HepG2 (cell line): ENCODE measurements at places on chromosomes 5 and 9. TPM values are rescaled to one million over a fixed set of nuclear protein-coding genes. Genes with fewer than 3 reads are reported as not detected.

Gene NR6A1
- 19.7 and 28.1 TPM in 2 replicates for polyA plus RNA-seq

GRCh38 chr5:11507156-11507910 lies 396.9 kb downstream of the CTNND2 start:
- DNase-seq = no peak

Gene NR2F1-AS1
- polyA plus RNA-seq = 2.8 and 3.1 TPM in 2 replicates

Gene IL9
- polyA plus RNA-seq = not detected in 2 replicates

DNA sequence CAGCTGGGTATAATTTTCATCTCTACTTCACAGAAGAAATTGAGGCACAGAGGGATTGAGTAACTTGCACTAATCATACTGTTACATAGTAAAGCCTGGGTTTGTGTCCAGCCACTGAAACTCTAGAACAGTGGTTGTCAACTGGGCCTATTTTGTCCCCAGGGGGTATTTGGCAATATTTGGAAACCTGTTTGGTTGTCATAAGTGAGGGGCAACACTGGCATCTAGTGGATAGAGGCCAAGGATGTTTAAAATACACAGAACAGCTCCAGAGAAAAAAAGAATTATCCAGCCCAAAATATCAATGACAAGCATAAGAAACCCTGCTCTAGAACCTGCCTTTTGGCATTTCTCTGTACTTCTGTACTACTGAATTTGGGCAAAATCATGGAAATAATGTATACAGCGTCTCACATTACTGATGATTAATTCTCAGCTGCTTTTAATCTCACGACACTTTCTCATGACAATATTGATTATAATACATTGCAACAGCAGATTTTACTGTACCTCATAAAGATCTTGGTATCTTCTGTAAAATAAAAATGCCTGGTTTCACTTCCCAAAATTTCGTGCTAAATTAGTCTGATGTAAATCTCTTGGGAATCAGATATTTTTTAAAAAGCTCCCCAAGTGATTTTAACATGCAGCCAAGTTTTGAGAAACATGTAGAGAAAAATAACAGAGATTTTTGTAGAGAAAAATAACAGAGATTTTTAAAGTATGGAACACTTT lies 112.7 kb downstream of the RORB start:
- DNase-seq = no peak

DNA sequence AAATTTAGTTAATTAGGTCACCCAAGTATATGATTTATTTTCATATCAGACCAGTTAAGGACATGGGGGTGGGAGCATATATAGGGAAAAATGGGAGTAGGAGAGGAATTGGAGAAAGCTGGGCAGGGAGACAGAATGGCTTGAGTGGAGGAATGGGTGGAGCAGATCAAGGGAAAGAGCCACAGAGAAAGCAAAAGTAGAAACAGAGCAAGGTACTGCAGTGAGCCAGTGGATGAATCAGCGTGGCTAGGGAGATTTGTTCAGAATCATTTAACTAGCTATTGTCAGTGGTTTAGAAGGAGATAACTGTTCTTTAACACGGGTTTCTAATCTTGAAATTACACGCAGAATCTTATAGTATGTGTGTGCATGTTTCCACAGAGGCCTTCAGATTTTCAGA lies 37.4 kb downstream of the SNX24 start:
- DNase-seq = no peak

DNA sequence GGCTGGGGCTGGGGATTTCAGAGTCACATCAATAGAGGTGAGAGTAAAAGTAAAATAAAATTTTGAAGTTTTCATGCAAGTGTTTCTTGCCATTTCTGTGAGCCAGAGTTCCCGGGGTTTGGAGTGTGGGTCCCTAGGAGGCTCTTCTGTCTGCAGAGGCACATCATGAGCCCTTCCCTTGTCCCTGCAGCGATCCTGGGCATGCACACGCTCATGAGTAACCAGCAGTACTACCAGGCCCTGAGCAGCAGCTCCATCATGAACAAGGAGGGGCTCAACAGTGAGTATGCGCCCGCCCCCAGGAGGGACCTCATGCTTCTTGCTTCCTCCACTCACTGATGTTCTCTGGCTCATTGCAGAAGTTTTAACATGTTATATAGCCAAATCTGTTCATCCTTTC lies 61.1 kb downstream of the TMOD1 start:
- no peak for DNase-seq

Gene ZNF462
- polyA plus RNA-seq = not detected in 2 replicates

DNA sequence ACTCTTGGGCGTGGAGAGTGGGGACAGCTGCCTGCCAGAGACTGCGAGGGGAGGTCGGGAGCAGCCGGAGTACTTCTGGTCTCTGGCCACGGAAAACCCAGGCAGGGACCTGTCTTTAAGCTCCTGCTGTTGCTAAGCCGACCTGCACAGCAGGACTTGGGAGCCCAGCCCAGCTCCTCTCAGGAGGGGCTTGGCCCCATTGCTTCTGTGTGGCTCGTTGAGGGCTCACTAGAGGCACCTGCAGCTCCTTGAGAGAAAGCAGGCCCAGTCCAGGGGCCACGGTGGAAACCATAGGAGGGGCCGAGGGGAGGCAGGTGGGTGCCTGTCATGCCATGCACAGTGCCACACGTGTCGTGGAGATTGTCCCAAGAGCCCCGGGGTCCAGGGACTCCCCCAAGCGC lies 3.3 kb upstream of the LCN2 start:
- DNase-seq = no peak

DNA sequence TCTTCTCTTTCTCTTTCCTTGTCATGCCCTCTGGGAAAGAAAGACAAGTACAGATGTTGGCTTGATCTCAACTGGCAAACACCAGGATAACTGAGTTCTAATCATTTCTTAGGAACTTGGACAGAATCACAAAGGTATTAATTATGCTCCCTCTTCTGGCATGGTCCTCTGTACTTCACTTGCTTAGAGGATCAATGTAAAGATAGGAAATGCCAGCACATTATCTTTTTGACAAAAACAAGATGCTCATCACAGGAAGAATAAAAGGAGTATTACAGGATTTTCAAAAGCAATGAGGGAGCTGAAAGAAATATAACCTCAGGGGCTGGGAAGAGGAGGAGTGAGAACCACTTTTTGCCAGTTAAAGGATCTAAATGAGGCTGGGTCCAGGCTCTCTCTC lies 70.6 kb downstream of the LHFPL2 start:
- DNase-seq = no peak

Gene C9
- not detected in 2 replicates for polyA plus RNA-seq

Gene PCDHA13
- 0.03 TPM in 1 of 2 replicates, not detected in the other for polyA plus RNA-seq

DNA sequence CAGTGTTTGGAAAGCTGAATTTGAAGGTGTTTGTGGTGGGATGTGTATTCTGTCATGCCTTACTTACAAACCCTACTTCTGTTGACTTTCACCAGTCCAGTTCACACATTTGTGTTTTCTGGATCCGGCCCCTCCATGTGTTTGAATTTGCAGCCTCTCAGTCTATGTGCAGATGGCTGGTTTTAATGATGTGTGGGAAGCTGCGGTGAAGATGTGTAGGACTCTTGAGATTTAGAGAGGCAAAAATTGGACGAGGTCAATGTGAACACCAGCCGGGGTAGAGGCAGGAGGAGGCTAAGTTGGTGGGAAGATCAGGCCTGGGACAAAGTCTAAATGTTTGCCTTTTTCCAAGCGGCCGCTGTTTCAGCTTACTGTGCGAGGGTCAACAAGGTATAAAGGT lies 115.4 kb upstream of the KLF9 start:
- DNase-seq = no peak

GRCh38 chr5:149046196-149046829 lies 16.5 kb downstream of the SH3TC2 start:
- no peak for DNase-seq

Gene IL3
- polyA plus RNA-seq = not detected in 2 replicates

DNA sequence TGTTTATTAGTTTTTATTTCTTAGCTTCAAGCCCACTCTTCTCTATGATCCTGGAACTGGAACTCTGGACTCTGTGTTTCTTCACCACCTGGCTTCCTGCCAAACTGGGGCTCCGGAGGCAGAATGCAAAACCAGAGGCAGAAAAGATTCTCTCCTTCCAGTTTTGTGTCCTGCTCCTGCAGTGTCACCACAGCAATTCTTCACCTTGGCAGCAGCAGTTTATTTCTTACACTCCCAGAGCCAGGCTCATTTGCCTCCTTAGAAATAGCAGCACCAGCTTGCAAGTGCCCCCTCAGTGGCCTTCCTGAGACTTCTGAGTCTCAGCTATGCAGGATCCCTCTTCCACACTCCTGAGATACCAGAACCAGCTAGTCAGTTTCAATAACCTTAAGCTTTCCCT lies 26.7 kb upstream of the CAMK4 start:
- DNase-seq = peak; percentile 44

Gene IFNA14
- not detected in 2 replicates for polyA plus RNA-seq

GRCh38 chr5:135655468-135655815 lies 76.7 kb upstream of the CXCL14 start:
- DNase-seq = no peak

DNA sequence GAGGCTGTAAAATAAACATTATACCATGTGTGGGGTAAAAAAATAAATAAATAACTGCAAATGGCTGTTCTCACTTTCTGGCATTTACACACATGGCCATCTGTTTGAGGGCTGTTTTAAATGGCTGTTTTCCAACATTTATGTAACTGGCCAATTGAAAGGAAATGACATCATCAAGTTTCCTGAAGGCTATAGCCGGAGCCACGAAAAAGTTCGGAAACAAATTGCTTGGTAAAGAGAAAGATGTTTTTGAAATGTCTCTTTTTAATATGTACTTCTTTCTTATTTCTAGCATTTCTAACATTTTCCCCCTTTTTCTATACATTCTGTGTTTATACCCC lies 95.4 kb upstream of the DAB2 start:
- no peak for DNase-seq

DNA sequence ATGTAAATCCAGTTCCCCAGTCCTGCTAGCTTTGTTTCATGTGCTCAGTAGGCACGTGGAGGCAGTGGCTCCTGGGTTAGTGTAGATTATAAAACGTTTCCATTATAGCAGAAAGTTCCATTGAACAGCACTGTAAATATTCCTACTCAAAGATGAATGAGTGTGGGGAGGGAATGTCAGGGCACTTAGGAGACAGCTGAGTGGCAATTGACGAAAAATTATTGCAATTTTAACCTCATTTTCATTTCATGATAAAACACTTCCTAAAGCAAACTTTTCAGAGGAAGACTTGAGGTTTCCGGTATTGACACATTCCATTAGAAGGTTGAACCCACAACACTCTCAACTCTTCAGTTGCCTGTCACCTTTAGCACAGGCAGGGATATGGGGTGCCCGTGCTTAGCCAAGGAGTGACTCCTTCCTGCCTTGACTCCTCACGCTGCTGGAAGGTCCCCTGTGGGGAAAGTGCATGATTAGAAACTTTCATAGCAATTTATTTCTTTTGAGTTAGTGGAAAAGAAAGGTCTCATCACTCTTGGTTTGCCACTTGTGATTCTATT lies 41.2 kb downstream of the SLC46A2 start:
- DNase-seq = no peak

DNA sequence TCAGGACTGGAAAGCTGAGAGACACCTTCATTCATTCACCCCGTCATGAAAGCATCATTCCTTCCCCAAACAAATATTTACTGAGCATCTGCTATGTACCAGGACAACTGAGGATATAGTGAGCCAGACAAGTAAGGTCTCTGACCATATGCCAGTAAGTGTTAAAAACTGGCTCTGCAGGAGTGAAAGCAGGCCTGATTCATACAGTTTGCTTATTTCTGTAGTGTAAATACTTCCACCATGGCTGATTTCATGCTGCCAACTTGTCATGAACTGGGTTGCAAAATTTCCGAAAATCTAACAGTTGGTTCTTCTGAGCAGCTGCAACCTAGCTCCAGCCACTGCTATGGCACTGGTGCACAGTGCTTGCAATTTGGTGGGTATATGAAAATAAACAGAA lies 68.1 kb downstream of the YIPF5 start:
- no peak for DNase-seq

DNA sequence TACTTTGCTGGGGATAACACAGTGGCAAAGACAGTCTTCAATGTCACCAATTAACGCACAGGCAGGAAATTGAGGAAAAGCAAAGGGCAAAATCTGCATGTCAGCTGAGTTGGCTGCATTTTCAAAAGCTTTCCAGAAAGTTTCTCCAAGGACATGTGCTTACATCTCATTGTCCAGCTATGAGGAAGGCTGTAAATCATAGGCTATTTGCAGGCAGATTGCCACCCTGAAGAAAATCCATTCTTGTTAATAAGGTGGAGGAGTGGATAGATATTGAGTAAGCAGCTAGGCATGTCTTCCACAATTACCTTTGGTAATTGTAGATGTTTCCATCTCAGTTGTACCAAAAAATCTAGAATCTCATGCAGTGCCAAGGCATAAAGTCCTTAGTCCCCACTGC lies 278.0 kb upstream of the NUDT12 start:
- DNase-seq = no peak

Gene PLCXD3
- polyA plus RNA-seq = 0.03 TPM in 1 of 2 replicates, not detected in the other

Gene PCDHGC4
- 0.10 TPM in 1 of 2 replicates, not detected in the other for polyA plus RNA-seq

- DNase-seq = no peak
Observed at GRCh38 chr9:122329597-122329996, 41.2 kb upstream of the PTGS1 start.

DNA sequence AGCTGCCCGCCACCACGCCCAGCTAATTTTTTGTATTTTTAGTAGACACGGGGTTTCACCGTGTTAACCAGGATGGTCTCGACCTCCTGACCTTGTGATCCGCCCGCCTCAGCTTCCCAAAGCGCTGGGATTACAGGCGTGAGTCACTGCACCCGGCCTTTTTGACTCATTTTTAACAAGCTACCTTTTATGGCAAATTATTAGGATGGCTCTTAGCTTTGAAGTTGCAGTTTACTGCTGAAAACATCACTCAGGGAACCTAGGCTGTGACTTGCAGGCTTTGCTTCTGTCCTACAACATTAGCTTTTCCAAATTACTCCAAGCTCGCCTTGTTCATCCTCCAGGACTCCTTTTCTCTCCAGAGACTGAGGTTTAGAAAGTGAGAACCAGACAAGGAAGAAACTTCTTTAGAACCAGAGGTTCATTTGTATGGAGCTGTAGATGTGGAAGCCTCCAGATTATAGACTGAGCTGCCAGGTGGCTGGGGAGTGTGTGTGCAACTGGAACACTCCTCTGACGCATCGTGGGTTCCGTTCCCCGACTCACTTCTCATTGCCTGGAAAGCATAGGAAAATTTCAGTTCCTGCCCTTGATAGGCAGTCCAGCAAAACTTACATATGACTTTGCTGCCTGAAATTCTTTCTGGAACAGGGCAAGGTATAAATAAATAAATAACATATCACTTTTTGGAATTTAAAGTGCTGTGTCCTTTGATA lies 23.8 kb upstream of the SPTAN1 start:
- no peak for DNase-seq

- no peak for DNase-seq
Observed at GRCh38 chr5:116442095-116442534, 132.5 kb downstream of the SEMA6A start.

DNA sequence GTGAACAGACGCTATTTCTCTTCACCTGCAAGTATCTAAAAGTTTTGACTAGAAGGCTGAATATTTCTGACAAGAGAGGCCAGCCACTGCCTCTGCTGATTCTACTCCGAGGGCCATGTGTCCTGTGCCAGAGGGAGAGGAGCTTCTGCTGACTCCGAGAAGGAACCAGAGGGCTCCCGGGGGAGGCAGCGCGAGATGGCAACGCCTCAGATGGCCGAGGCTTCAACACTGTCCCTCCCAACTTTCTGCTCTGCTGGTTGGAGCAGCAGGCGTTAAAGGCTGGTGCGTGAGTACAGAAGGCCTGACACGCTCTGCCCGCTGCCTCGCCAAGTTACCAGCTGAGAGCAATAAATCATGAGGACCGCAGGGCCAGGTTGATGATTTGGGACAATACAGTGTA lies 178.8 kb downstream of the GAPVD1 start:
- no peak for DNase-seq

- peak; percentile 37 for DNase-seq
Observed at GRCh38 chr5:141637767-141638419, 1.1 kb downstream of the RELL2 start.
